Immature natural killer cell (primary cell): ENCODE measurements at places on chromosomes 7 and 10.
A peak's percentile ranks its signal among the peaks of the same experiment; 100 is the strongest.

DNA sequence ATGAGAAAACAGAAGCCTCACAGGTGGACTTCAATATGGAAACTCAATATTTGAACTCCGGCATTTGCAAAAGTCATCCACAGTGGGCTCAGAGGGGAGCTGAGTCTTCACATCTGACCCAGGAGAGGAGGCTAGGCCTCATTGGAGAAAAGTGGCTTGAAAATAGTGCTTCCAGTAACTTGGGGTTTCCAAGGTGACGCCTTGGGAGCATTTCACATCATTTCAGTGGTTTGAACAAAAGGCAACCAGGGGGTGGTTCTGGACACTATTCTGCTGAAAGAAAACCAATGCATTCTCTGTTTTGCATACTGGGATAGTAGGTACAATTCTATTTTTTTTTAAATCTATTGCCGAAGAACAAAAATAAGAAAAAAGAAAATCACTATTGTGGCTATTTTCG lies 599.2 kb upstream of the POM121L12 start:
- DNase-seq = no peak

- no peak for DNase-seq
Measured at GRCh38 chr7:115682507-115682906, 348.1 kb downstream of the TFEC start.

DNA sequence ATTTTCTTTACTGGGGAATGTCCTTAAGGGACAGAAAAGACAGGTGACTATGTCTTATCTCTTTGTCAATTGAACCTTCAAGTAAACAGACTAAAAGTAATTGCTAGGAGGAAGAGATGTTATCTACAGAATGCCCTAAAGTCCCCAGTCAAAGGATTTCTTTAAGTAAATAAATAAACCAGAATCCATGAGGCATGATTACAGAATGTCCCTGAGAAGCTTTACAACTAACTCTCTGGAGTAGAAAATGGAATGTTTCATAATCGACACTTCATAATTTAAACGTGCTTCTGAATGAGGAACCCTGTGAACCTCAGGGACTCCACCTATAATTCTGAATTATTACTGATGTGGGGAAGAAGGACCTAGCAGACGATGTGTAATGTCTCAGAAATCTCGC lies 187.9 kb upstream of the IMMP2L start:
- no peak for DNase-seq

GRCh38 chr10:3470191-3470590 lies 297.6 kb upstream of the PITRM1 start:
- no peak for DNase-seq

DNA sequence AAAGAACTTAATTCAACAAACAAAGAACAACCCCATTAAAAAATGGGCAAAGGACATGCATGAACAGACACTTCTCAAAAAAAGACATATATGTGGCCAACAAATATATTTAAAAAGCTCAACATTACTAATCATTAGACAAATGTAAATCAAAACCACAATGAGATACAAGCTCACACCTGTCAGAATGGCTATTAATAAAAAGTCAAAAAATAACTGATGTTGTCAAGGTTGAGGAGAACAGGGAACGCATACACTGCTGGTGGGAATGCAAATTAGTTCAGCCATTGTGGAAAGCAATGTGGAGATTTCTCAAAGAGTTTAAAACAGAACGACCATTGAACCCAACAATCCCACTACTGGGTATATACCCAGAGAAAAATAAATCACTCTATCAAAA lies 19.1 kb downstream of the ZFAND4 start:
- DNase-seq = no peak

GRCh38 chr7:114627231-114627630 lies 212.6 kb downstream of the FOXP2 start:
- DNase-seq = no peak

GRCh38 chr10:50470798-50471582 lies 152.8 kb downstream of the SGMS1 start:
- DNase-seq = no peak

DNA sequence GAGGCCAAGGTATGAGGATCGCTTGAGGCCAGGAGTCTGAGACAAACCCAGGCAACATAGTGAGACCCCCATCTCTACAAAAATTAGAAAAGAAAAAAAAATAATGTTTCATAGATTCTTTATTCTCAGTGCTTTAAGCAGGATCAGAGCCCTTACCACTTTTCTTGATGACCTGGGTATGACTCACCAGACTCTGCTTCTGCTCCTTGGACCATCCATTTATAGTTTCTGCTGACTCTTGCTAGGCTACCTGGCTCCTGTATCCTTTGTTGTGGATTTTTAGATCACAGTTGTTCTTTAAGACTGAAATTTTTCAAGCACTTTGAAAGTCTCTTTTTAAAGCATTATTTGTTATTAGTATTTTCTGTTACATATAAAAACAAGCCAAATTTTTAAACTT lies 411.1 kb downstream of the GFRA1 start:
- no peak for DNase-seq

DNA sequence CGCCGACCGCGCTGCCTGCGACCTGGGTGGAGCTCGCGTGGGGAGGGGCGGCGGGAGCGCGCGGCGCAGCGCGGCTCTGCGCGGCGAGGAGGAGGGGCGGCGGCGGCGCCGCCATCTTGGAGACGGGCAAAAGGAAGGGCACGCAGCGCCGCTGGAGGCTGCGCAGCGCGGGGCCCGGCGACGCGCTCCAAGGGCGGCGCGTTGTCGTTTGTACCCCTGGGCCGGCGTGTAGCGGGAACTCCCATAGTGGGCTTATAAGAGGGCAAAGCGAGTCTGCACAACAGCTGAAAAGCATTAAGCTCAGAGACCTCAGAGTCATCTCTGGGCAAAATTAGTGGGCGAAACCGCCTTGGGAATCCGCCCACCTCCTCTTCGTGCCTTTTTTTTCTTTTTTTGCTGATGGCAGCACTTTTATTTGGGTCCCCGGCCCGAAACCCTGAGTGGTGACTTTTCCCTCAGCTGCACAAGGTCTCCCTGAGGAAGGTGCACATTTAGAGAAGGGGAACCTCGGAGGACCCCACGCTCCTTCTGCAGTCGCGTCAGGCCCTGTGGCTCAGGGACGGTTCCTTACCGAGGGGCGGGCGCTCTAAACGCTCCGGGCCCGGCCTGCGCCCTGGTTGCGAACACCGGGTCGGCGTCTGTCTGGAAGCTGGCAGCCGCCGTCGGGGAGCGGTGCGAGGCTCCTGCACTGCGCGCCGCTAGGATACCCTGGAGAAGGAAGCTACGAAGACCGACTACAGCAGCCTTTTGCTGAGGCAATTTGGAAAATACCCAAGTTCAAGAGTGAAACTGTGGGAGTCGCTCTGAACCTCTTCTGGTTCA lies 428 bp upstream of the MCMBP start:
- DNase-seq = peak; percentile 84

DNA sequence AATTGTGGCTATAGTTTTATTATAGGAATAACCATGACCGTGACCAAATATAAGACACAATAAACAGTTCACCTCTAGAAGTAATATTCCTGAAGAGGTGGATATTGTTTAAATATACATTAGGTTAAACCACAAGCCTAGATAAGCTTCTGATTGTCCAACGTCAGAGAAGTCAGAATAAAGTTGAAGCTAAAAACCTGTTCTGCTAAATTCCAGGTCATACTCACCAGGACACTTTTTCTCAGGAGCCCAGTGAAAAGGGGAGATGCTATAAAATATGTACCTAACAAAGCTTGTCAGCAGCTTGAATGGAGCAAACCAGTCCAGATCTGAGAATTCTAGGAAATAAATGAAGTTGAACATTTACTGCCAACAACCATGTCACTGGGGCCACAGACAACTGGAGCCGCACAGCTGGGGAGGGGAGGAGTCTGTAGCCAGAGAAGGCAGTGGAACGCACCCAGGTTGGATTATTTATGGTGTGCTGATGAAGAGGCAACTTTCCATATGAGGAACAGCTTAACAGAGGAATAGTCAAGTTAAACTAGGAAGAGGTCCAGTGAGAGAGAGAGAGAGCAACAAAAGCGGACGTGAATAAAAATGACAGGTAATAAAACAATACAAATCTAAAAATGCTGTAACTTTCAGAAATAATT lies 191.1 kb downstream of the ZNF438 start:
- no peak for DNase-seq

DNA sequence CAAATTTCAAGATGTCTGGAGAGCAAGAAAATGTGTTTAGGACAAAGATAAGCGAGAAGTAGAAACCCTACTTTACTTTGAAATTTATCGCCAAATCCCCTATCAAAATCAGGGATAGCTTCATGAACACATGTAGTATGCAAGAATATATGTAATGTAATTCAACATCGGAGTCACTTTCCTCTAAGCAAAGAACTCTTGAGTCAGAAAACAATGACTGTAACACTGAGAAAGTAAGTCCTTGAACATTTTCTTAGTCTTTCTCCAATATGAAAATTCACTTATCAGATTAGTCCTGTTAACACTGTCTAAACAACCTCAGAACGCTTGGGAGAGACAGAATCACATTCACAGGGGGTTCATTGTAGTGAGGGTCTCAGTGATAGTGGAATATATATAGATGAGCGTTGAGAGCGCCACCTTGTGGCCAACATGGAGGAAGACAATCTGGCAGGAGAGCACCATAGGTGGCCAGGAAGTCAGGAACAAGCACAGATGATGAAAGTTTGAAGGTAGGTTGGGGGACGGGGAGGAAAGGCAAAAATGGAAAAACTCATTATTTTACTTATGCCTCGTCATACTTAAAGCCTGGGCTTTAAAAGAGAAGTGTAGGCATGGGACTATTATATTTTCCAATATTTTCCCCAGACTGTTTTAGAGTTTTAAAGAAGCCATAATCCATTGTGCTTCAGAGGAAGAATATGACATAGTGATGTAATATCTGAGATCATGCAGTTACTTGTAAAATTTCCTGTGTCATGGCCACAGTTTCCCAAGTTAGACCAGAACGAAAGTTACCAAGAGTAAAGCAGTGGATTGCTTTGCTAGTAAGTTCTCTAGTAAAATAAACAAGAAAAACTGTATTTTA lies 115.5 kb upstream of the GNAI1 start:
- no peak for DNase-seq

DNA sequence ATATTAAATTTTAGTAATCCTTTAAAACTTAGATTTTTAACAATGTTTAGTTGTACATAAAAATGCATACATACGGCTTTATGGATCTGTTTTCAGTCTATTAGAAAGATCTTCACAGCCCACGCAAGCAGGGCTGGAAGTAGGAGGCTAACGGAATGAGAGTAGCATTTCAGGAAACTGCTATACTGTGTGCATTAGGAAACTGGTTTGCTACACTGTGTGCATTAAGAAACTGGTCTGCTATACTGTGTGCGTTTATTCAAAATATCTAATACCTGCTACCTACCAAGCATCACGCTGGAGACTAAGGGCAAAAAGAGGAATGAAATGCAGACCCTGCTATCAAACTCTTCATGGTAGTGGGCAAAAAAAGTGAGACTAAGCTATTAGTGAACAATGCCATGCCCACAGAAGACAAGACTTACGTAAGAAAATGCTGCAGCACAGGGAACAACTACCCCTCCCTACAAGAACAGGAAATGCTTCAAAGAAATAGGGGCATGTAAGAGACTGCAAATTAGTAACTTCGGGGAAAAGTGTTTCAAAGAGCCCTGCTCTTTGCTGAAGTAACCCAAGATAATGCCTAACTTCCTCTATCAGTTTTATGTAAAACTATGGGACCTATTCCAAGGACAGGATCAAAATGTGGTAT lies 11.3 kb downstream of the RAB11FIP2 start:
- DNase-seq = no peak

DNA sequence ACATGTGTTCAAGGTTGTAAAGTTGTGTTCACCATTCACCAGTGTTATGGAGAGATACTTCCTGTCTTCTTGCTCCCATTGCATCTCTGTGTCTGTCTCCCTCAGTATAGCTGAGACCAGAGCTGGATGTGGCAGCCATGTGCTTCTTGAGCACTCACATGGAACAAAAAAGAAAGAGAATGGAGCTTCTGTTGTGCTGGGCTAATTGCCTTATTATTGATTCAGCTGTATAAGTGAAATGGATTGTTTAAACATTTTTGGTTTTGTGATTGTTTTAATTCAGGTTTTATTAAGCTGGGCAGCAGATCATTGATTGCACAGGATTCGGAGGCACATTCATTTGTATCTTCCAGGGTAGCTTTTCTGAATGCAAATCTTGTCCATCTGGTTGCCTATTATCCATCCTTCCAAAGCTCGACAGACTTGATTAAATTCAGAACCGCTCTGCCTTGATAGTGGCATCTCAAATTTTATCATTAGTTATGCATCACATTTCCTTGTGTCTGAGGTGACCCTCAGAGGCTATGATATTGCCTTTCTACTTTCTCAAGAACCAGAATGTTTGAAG lies 119.9 kb downstream of the CCNY start:
- no peak for DNase-seq

GRCh38 chr7:135522509-135522908 lies 12.6 kb upstream of the CNOT4 start:
- no peak for DNase-seq

DNA sequence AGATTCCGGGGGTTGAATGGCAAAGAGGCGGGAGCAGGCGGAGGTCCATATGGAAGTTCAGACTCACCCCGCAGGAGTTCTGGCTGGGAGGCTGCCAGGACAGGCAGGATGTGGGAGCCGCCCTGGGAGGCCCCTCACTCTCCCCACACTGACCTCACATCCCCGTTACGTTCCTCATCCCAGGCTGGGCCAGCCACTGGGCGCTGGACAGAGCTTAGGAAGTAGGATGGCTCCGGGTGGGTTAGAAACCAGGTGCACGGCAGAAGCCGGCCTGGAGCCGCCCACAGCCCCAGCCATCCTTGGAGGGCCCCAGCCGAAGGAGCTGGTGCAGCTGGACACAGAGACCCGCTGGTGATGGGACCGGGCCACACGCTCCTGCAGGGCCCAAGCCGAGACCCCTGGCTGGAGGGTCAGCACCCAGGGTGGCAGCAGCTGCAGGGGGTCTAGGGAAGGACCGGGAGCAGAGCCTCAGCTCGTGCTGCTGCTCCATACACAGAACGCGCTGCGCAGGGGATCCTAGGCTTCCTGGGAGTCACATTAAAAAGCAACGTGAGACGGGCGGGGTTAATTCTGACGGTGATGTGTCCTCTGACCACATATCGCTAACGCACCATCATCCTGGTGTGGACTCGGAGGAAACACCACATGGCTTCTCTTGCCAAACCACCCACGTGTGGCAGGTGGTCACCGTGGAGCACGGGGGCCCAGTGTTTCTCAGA lies 98.6 kb upstream of the DIP2C start:
- DNase-seq = no peak
